ENCODE measurements at places on chromosomes 6 and 20.

GRCh38 chr20:54251096-54251495 is 43.2 kb downstream of the PFDN4 start:
- DNase-seq = no peak

GRCh38 chr6:56891754-56892153 is 63.2 kb upstream of the BEND6 start:
- no peak for DNase-seq

DNA sequence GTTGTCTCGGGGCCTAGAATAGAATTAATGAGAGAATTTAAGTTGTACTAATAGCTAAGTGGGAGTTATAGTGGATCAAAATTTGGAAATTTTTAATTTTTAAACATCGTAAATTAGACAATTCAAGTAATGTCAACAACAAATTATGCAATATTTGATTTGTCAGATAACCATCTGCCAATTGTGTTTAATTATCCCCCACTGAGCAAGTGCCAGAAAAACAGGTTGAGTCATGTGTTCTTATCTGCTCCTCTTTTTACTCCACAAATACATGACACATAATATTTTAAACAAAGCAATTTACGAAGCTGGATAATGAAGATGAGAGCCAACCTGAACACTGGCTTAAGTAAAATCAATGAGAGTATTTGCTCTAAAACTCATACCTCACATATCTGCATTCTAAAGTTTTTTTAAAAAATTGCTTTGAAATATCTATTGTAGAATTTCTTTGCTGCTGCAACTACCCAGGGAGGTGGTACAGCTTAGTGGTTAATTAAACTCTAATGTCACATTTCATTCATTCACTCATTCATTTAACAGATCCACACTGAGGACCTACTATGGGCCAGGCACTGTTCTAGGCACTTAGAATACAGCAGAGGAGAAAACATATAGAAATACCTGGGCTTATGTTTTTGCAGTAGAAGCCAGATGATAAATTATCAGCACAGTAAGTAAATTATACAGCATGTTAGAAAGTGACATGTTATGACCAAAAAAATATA is 57.1 kb upstream of the MAP7 start:
- no peak for DNase-seq

DNA sequence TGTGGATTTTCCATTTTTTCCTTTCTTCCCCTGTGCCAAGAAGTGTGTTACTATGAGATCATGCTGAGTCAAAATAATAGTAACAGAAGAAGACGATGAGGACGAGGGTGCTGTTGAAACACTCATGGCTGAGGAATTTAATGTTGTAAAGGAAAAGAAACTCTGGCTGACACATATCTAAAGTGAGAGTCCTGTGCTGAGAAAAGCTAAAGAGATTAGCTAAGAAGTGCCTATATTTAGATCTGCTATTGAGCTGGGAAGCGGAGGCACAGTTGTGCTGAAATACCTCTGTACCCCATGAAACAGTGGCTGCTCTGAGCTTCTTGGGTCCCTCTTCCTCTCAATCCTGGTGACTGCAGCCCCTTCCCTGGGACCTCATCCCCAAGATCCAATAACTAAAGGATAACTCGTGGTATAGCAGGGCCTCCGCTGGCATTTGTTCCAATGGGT is 1.1 kb upstream of the SYTL3 start:
- DNase-seq = no peak

DNA sequence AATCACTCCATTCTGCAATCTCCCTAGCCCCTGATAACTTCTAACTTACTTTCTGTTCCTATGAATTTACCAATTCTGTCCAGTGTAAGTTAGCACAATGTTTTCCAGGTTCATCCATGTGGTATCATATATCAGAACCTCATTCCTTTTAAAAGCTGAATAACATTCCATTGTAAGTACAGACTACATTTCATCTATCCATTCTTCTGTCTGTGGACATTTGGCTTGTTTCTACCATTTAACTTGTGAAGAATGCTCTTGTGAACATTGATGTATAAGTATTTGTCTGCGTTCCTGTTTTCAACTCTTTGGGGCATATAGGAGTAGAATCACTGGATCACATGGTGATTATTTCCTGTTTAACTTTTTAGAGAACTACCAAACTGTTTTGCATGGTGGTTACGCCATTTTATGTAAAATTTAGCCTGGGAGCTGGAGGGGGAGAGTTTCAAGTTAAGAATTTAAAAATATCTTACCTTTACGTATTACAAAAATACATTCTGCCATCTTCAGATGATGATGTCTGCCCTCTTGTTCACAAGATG is 156.5 kb downstream of the BTBD3 start:
- DNase-seq = no peak

- DNase-seq = no peak
Observed at GRCh38 chr20:64062276-64062595, 762 bp upstream of the TCEA2 start.

GRCh38 chr6:108167449-108168089 is 1.7 kb downstream of the NR2E1 start:
- DNase-seq = no peak

GRCh38 chr6:163062790-163063189 is 335.0 kb downstream of the PACRG start:
- DNase-seq = no peak

DNA sequence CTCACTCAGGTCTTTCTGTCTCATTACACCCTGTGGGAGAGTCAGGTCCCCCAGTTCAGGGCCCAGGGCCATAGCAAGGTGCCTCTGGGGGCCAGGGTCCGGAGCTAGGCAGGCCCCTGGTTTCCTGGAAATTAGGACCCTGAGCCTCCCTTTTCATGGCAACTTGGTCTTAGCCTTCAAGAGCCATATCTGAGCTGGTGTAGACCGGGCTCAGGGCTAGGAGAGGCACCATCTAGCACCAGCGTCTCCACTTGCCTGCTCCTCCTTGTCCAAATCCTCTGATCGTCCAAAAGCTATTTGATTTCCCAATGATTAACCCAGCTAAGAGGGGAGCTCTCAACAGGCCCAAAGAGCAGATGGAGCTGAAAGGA is 5.6 kb downstream of the MDFI start:
- no peak for DNase-seq

- no peak for DNase-seq
Observed at GRCh38 chr20:533526-533925, 10.1 kb downstream of the CSNK2A1 start.

DNA sequence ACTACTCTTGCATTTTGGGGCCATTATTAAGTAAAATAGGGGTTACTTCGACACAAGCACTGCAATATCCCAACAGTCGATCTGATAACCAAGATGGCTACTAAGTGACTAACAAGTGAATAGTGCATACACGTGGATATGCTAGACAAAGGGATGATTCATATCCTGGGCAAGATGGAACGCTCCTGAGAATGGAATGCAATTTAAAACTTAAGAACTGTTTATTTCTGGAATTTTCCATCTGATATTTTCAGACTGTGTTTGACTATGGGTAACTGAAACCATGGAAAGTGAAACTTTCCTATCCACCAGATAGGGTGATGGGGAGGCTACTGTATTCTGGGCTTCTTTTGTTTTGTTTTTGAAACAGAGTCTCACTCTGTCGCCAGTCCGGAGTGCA is 66.5 kb downstream of the ILRUN start:
- no peak for DNase-seq

GRCh38 chr20:24212494-24212893 is 223.9 kb upstream of the GGTLC1 start:
- DNase-seq = no peak

GRCh38 chr6:110520209-110520965 is 44.0 kb upstream of the SLC22A16 start:
- no peak for DNase-seq

GRCh38 chr6:36324191-36324590 is 12.5 kb downstream of the BNIP5 start:
- DNase-seq = no peak

DNA sequence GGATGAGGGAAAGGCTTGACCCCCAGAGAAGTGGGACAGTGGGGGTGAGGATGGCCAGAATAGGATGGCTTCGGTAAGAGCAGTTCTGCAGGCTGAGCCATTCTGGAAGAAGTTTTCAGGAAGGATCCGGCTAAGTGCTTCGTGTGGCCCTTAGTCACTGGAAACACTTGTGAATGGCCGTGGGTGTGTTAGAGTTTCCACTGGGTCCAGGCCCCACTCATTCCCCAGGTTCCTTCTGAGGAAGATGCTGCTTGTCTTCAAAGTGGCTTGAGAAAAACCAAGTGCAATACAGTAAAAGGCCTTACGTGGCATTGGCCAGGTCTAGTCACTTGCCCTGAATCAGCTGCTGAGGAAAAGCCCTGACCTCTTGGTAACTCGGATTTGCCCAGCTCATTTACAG is 27.9 kb downstream of the MANBAL start:
- DNase-seq = no peak

GRCh38 chr6:160357088-160357487 is 8.9 kb downstream of the SLC22A3 start:
- no peak for DNase-seq

DNA sequence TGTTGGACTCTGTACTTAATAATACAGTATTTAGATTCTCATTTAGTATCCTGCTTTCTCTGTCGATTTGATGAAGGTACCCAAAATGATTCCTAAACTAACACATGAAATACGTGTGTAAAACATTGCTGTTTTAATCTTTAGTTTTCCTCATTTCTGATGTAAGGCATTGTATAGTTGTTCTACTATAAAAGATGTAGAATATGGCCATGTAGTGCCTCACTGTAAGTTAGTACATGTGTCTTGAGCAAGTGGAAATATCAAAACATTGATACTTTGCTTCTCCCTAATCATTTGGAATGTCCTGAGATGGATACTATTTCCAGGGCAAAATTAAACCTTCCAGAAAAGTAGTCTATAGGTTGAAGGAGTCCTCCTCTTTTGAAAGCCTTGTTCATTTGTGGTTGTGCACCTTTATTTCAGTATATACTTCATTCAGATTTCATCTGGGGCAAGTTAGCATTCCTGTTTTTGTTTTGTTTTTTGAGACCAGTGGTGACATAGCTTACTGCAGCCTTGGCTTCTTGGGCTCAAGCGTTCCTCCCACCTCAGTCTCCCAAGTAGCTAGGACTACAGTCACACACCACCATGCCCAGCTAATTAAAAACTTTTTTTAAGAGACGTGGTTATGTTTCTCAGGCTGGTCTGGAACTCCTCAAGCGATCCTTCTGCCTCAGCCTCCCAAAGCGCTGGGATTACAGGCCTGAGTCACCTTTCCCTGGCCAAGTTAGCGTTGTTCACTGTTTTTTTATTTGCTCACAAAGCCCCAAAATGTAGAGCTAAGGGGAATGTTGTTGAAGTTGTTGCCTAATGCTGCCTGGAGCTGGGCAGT is 11.6 kb downstream of the SRSF3 start:
- DNase-seq = no peak

DNA sequence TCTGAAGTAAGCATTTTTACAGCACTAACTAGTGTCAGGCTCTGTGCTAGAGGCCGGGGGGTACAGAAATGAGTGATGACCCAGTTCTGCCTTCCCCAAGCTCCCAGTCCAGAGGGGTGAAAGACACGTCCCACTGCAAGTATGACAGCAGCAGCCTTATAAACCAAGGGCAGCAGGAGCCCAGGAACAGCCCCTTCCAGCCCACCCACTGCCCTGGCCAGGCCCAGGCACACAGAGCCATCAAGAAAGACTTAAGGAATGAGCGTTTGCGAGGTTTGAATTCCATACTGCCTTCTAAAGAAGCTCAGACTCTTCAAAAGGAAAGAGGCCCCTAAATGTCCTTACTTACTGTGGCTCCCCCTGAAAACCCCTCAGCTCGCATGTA is 10.0 kb downstream of the TRERF1 start:
- no peak for DNase-seq

DNA sequence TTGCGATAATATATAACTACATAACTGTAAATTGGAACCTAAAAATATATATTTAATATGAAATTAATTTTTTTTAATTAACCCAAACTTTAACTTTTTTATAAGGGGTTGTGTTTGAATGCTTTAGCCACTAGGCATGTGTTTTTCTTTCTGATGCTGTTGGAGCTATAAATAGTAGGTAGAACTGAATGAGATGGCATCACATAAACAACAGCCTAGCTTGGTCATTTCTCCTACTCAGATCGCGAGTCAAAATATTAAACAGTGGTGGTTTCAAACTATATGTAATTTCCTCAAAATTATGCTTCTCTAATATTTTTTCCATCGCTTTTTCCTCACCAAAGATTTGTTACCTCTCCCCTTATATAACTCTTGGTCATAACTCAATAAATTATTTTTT is 243.2 kb downstream of the ARID1B start:
- no peak for DNase-seq

GRCh38 chr6:25585225-25585624 is 66.8 kb upstream of the SCGN start:
- DNase-seq = no peak

DNA sequence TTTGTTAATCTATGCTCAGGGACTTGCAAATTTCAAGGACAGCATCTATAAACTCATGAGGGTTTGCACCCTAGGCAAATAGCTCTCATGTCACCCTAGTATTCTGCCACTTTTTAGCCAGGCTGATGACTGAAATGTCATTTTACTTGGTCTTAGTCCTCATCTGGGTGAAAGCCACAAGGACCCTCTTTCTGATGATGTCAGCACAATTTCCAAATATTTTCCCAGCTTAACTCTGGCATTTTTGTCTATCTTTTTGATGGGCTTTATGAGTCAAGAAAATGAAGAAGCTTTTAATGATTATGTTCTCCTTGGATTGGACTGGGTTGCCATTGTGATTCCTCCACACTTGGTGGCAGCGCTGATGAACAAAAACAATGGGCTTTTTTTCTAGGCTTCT is 420.1 kb upstream of the BTBD3 start:
- no peak for DNase-seq

DNA sequence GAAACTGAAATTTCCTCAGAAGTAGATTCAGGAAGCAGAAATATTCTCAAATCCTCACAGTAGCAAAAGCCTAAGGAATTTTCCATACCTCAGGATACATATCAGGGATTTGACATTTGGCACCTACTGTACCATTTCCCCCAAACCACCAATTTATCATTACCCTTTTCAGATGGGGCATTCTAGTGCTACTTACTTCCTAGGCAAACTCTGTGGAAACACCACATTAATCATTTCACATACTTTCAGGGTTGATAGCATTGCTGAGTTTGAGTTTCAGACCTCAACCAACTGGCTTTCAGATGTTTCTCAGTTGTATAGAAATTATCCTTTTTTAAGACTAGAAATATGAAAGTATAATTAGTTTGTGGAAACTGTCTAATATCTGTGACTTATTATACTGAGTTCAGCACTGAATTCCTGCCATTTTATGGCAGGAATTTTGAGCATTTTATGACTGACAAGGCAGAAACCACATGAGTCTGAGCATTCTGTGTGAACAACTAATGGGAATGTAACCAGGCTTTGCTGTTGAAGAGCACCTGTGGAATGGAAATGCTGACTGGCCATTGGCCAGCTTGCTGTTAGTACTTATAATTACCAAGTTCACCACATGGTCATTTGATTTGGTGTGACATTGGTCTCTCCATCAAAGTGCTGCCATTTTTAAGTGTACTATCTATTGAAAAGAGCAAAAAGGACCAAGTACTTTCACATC is 35.1 kb upstream of the IRAK1BP1 start:
- DNase-seq = no peak

DNA sequence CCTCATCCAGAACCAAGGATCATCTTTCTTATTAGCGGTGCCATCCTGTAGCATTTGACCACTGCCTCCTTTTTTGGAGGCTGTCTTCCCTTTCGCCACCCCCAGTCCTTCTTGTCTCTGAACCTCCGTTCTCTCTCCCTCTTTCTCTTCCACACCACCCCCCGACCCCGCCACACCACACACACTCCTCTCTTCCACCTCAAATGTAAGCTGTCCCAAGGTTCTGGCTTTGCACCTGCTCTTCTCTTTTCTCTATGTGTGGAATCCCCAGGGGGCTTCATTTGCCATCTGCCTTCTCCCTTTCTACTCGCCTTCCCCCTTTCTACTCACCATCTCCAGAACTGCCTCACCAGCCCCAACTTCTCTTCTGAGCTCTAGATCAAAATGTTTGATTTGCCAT is 111.3 kb upstream of the CDYL start:
- no peak for DNase-seq
